ENCODE measurements at places on chromosomes 4 and X.

DNA sequence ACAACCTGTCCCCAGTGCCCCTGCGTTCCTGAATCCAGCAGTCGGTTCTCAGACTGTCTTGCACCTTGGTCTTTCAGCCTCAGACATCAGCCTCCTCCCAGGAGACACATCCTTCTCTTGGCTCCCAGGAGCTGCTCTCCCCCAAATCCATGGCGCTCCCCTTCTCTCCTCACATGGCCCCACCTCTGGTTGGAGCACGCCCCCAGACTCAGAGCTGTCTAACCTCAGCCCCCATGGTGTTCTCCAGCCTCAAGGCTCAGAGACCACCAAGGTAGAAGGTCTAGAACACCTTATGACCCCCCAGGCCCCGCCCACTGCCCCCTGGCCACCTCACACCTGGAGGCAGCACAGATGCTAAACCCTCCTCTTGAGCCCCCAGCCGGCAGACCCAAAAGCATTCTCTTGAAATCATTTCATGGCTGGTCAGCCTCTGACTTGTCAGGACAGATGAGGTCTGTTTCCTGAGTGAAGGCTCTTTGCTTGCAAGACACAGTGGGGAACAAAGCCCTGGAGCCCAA is 47.9 kb downstream of the ADRA2C start:
- no peak for DNase-seq

DNA sequence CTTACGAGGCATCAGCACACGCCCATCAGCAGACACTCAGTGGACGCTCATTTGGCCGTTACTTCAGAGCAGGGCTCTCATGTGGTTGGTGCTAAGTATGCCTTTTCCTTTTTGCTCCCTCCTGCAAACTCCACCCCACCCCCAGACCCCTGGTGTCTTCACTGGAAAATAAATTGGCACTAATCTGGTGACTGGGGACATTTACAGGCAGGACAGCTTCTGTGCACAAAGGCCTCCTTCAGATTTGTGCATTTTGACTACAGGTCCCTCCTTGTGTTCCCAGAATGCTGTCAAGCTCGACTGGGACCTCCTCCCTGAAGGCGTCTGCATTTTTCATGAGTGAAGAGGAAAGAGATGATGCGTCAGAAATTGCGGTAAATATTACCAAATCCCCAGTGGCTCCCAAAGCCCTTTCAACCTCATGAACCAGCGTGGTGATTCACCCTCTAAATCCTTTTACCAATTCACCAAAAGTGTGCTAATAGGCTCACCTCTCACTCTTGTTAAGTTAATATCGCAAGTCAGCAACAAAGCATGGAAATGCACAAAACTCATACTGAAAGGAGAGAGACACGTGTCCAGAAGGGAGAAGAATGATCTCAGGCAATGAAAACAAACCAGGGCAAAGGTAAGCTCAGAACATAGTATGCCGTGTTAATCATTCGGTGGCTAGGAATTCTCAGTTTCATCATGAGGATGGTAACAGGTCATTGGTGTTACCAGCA is 119.0 kb downstream of the NKX6-1 start:
- no peak for DNase-seq

DNA sequence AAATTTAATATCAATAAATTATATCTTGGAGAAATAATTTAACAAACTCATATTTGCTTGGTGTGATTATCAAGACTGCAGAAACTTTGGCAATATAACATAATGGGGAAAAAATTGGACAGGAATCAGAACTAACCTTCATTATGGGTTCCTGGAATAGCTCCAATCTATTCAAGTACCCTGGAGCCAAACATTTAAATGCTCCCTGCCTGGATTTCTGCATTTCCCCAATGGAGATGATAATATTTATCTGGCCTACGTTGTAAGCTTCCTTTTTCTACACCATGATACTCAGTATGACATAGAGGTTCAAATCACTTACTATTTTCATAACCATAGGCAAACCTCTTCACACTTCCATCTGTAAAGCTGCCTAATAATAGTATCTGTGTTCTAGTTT is 326.8 kb downstream of the TRIML1 start:
- DNase-seq, result no peak

GRCh38 chr4:17068392-17068791 is 169.9 kb upstream of the LDB2 start:
- DNase-seq, result no peak

DNA sequence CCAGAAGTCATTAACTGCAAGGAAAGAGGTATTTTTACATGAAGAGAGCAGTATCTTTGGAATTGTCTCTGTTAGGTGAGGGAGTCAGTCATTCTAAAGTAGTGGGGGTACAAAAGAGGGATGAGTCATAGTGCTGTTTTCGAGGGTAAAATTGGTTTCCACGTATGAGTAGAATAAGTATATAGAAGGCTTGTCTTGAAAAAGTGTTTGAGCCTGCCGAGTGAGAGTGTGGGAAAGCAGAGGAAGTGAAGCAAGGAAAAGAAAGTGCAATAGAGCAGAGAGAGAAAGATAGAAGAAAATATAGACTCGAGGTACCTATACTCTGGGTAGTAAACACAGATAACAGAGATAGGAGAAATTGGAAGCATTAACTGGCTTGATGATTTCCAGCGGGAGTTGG is 696.4 kb downstream of the DMD start:
- no peak for DNase-seq

- DNase-seq, result no peak
Measured at GRCh38 chr4:57124145-57124544, 14.0 kb upstream of the IGFBP7 start.

GRCh38 chrX:23788946-23789345 is 6.0 kb downstream of the SAT1 start:
- no peak for DNase-seq

GRCh38 chr4:7020856-7021255 is 22.3 kb upstream of the TADA2B start:
- DNase-seq, result no peak

- DNase-seq, result no peak
Measured at GRCh38 chr4:137417676-137418075, 114.6 kb downstream of the PCDH18 start.

GRCh38 chr4:107115185-107115847 is 79.2 kb upstream of the DKK2 start:
- DNase-seq, result no peak

DNA sequence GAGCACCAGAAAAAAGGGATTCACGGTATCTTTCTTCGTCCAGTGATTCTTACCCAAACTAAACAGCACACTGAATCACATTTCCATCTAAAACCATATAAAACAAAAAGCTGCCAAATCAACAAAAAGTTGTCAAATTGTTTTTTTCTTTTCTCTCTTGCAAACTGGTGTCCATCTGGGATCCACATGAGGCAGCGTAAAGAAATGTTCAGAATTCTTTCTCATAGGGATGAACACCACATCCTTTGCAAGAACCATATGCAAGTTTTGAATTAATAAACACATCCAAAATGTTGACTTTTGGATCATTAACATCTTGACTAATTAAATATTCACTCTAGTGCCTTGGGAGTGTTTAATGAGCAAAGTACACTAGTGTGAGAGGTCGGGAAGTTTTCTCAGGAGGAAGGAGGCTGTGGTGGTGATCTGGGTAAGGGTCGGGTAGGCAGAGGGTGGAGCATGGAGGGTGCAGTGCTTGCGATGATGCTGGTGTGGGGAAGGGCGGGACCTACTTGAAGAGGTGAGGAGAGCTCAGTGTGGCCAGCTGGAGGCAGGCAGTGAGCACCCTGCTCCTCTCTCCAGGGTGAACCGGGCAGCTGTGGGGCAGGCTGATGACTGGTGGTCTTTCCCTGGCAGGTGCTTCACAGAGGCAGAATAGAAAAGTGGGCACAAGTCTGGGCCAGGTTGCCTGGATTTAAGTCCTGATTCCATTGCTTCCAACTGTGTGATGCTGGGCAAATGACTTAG is 72.8 kb downstream of the NSUN7 start:
- DNase-seq, result no peak

GRCh38 chr4:102505708-102506107 is 4.5 kb downstream of the NFKB1 start:
- no peak for DNase-seq

DNA sequence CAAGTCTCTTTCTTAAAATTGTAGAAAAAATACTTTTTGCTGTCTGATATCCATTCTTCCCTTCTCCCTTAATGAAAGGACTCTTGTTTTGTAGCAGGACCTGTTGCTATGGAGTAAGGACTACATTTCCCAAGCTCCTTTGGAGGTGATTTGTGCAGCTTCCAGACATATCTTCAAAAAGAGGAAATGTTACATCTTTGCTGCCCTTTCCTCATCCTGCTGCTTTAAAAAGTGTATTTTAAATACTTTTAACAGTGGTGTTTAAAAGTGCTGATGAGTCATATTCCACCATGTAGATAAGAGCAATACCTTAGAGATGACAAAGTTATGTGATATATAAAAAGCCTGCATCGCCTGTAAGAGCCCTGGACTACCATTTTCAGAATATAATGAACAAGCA is 98.7 kb downstream of the CFAP299 start:
- no peak for DNase-seq

GRCh38 chr4:15390494-15390893 is 37.3 kb upstream of the C1QTNF7 start:
- no peak for DNase-seq

- no peak for DNase-seq
Measured at GRCh38 chrX:43882294-43882681, at the start of gene MAOB. TSS of gene MAOB (minus strand) at chrX:43882450. CDS start at chrX:43882299, 151 bp downstream.

DNA sequence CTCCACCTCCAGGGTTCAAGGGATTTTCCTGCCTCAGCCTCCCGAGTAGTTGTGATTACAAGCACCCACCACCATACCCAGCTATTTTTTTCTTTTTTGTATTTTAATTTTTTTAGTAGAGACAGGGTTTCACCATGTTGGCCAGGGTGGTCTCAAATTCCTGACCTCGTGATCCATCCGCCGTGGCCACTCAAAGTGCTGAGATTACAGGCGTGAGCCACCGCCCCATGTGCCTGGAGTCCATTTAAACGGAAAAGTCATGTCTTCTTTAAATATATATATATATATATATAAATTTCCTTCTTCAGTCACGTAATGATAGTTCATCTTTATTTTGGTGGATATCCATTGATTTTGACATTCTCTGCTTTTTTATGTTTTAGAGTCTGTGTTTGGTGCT is 264.0 kb upstream of the PITX2 start:
- DNase-seq, result no peak

DNA sequence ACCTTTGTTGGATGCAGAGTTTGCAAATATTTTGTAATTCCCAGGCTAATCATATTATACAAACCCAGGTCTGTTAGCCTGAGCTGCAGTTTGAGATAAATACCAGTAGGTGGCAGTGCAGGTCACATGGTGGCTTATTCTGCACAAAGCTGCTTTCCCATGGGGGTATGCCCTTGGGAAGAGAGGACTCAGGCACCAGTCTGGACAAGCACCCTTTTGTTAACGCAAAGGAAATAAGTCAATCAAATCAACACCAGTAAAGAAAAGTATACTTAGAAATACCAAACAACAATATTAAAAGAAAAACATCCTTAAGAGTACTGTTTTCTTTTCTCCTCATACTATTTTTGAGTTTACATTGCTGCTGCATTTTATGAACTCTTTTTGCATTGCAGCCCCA is 389.0 kb upstream of the ZFP42 start:
- no peak for DNase-seq

- no peak for DNase-seq
Measured at GRCh38 chr4:150384249-150384648, 197.7 kb upstream of the MAB21L2 start.

DNA sequence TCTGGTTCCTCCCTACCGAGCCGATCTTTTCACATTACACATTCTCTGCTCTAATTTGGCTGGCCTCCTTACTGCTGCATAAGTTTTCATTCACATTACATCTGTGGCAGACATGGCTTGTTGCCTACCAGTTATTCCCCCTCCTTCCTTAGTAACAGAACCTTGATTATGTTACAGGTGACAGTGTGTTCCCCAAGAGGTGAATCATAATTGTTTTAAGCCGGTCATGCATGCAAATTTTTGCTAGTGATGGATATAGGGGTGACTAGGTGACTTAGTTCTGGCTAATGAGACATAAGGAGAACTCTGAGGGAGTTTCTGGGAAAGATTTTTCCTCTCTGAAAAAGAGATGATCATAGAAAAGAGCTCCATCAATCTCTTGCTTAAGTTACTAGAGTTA is 8.4 kb upstream of the LAMP2 start:
- DNase-seq, result no peak

DNA sequence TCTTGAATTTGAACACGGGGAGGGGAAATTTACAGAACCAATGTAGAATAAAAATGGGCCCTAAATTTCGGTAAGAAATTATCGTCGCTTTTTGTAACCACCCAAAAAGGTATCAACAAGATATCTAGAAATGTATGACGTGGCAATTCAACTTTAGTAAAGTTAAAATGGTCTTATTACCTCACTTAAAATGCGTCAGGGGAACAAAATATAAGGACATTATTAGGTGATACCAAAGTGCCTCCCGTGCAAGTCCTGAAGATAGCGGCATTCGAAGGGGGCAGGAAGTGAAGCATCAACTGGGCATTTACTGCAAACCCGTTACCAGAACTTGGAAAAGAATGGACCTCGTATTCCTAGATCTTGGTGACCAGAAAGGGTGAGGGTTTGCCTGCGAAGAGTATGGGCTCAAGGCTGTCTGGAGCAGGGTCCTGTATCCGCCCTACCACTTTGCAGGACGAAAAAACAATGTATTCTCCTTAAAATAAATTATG is 980 bp downstream of the AP1S2 start:
- no peak for DNase-seq

- DNase-seq, result no peak
Measured at GRCh38 chr4:30720661-30721184, 554 bp downstream of the PCDH7 start.

GRCh38 chr4:22515145-22515887 is 550 bp downstream of the ADGRA3 start:
- no peak for DNase-seq

DNA sequence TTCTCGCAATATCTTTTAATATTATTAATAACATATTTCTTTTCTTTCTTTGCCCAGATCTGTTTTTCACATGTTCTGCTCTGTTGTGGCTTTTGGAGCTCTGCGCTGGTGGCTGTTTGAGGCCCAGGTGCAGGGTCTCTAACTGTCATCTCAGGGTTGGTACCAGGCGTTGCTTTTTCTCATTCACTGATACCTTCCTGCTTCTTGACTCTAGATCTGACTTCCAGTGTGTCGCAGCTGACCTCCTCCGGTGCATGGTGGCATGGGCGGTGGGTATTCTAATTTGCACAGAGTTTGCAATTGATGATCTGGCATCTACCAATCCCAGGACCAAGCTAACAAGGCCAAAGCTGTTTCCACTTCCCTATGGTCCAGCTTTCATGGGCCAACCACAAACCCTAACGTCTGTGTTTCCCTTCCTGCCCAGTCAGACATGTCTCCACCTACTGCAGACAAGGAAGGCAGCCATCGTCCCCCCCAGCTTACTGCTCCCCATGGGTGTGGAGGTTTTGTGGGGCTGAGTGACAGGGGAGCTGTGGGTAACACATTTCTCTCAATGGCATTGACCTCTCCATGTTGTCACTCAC is 25.2 kb downstream of the LETM1 start:
- DNase-seq, result no peak
